ENCODE measurements at places on chromosomes 7 and 10.

- no peak for DNase-seq
Observed at GRCh38 chr10:34380856-34381255, 434.2 kb downstream of the PARD3 start.

DNA sequence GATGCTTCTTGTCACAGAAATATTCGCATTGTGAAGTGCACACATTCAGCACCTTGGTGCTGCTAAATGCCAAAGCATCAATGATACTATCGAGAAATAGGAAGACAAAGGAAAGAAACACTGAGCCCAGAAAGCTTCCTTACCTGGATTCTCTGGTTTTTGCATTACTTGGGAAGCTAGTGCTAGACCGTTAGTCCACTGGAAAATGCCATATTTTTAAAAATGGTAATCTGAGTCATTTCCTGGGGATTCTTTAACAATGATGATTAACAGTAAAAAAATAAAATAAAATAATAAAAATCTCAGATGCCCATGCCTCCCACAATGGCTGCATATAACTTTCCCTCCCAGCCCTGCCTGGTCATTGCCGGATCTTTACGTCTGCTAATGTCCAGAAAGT, 420.1 kb upstream of the MGMT start:
- no peak for DNase-seq

GRCh38 chr7:14195079-14195478, 205.6 kb upstream of the ETV1 start:
- DNase-seq = no peak

DNA sequence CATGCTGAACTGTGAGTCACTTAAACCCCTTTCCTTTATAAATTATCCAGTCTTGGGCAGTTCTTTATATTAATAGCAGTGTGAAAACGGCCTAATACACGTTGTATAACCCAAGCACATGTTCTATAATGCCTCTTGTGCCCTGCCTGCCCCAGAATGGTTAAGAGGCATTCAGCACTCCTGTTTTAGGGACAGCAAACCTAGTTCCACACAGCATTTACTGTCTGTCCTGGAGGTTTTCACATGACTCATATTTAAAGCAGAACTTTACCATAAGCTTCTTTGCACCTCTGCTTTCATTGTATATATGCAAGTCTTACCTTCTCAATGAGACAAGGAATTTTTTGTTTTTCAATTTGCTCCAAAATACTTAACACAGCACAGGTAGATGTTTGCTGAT, 144.8 kb downstream of the ICA1 start:
- no peak for DNase-seq

Data from stimulated activated CD4-positive, alpha-beta T cell treated with anti-CD3 and anti-CD28 coated beads, Interleukin-1b, Interleukin-23, amount 100 ng/mL, for 4 hours (primary cell).